NCI-H82 (cell line): ENCODE measurements at places on chromosomes 4 and X.

- DNase-seq = no peak
Observed at GRCh38 chrX:110432906-110433215, 74.2 kb downstream of the RTL9 start.

DNA sequence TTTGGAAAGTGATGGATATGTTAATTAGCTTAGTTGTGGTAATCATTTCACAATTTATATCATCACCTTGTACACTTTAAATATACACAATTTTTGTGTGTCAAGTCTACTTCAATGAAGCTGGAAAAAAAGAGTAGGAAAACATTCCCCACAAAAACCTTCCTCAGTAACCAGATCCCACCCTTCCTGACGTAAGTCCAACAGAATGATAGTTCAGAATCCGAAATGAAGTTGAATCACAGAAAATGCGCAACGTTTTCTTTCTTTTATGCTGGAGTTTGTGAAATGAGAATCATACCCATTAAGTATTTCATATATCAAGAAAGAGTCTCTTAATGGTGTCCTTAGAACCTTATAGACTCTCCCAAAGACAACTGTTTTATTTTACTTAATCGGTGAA is 292.9 kb downstream of the USP46 start:
- no peak for DNase-seq

DNA sequence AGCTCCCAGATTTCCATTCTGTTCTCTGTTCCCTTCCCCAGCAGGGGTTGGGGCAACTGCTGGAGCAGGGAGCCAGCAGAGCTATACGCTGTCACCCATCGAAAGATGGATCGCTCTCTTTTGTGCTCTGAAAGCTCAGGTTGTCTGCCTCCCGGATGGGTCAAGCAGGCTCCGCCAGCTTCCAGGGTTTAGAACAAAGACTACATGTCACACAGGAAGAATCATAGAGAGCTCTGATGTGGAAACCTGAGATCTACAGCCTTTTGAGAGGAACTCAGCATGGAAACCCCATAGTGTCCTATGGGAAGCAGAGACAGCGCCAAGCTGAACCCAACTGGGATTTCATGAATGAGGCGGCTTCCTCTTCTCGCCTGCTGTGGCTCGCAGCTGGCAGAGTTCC is 205.4 kb downstream of the HS3ST1 start:
- DNase-seq = no peak

DNA sequence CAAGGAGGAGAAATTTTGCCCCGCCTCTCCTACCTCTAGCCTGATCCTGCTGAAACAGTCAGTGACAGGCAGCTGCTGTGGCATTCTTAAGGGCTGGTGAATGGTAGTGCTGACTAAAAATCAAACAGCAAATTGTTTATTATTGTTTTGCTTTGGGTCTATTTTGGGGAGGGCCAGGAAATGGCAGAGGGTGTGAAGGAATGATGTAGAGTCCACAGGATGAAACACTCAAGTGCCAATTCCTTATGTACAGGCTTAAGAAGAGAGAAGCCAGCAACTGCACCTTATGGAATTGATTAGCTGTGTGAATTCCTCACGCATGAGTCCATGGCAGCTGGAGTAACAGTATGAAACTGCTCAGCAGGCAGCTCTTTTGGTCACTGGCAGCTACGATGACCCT is 39.7 kb downstream of the VEGFC start:
- DNase-seq = no peak

DNA sequence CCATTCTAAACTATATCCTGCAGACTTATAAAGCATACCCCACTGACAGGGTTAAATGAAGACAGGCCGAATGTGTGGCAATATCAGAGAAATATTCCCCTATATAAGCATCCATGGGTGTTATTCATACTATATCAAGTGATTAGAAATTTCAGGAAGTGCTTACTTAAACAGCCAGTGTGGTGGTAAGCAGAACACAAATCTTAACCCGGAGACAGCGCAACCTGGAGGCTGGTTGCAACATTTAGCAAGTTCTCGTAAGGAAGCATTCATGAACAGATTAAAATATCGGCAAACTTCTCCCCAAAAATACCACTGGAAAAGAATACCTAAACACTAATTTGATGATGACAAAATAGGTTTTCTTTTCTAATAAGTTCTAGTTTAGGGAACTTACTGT is 261.2 kb downstream of the CBLL2 start:
- no peak for DNase-seq
